ENCODE measurements at places on chromosomes 2 and 18. TPM values are rescaled to one million over a fixed set of nuclear protein-coding genes. Genes with fewer than 3 reads are reported as not detected.
A peak's percentile ranks its signal among the peaks of the same experiment; 100 is the strongest.

GRCh38 chr2:240344904-240345303, 90.6 kb upstream of the GPC1 start:
- no peak for DNase-seq
- no peaks in the 10 kb centered on the region for H3K4me1 ChIP-seq
- no peak overlapping the region for H3K4me3 ChIP-seq
- H3K27ac ChIP-seq = no peak overlapping the region

- H3K36me3 ChIP-seq = no peaks in the 10 kb centered on the region
- no peaks in the 10 kb centered on the region for H3K27me3 ChIP-seq
- peaks cover 12% of the 10 kb centered on the region for H3K4me1 ChIP-seq
- H3K27ac ChIP-seq = peak overlapping the region; percentile 91
Observed at GRCh38 chr18:46174342-46175041, 70.3 kb downstream of the HAUS1 start.

DNA sequence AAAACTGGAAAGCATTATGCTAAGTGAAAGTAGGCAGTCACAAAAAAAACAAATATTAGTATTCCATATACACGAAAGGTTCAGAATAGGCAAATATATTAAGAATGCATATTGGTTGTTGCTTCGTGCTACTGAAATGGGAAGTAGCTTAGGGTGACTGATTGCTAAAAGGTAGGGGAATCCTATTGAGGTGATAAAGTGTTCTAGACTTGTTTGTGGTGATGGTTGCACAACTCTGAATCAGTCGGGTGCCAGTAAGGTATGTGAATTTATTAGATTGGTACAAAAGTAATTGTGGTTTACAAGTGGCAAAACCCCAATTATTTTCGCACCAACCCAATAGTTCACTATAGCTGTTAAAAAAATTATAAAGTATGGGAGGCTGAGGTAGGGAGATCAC, 20.7 kb downstream of the USP34 start:
- no peak overlapping the region for H3K27ac ChIP-seq
- H3K27me3 ChIP-seq = no peaks in the 10 kb centered on the region
- DNase-seq = no peak
- H3K4me3 ChIP-seq = no peak overlapping the region
- H3K36me3 ChIP-seq = no peaks in the 10 kb centered on the region

DNA sequence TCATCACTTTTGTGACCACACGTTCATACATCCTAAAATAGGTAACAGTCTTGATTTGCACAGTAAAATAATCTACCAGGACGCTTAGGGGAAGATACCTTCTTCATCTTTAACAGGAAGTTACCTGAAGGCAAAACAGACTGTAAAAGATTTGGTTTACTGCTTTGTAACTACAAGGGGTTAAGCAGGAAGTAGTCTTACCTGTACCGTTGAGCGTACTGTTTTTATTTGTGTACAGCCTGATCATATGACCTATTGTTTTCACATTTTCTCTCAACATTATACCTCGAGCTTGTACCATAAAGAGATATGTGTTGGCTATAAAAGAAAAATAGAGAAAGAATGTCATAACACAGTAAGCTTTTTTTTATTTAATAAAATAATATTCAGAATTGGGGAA, 18.3 kb downstream of the B4GALT6 start:
- H3K27ac ChIP-seq = no peak overlapping the region
- H3K4me3 ChIP-seq = no peak overlapping the region
- H3K27me3 ChIP-seq = no peaks in the 10 kb centered on the region
- no peak for DNase-seq
- H3K4me1 ChIP-seq = no peaks in the 10 kb centered on the region

- peaks cover 12% of the 10 kb centered on the region for H3K4me1 ChIP-seq
- H3K27ac ChIP-seq = peak overlapping the region; percentile 30
- no peak for DNase-seq
- H3K27me3 ChIP-seq = no peaks in the 10 kb centered on the region
- H3K4me3 ChIP-seq = no peak overlapping the region
- H3K36me3 ChIP-seq = no peaks in the 10 kb centered on the region
Observed at GRCh38 chr2:237922641-237923361, 44.0 kb upstream of the UBE2F start.

DNA sequence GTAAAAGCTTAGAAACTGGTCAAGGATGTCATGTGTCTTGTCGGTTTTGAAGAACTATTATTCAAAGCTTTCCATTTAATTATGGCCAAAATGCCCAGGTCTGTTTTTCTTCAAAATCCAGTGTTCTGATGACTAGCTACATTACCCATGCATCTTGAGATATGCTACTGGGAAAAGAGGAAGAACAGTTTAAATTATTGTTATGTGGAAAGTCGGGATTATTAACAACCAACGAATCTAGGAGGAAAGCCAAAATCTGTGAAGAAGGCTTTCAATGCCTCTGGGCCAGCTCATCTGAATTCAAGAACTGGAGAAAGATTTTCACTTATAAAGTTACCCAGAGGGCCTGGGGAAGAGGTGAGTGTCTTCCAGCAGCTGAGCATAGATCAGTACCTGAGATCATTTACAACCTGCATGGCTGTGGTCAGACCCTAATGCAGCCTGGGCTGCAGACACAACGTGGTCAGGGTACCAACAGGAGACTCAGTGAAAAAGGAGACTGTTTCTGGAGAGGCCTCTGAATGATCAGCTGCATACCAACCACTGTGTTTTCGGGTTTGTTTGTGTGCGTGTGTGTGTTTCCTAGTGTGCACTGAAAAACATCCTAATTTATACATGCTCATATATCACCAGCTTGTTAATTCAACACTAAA, 308.5 kb downstream of the NRXN1 start:
- no peak overlapping the region for H3K4me3 ChIP-seq
- H3K27me3 ChIP-seq = no peaks in the 10 kb centered on the region
- H3K36me3 ChIP-seq = no peaks in the 10 kb centered on the region
- H3K4me1 ChIP-seq = no peaks in the 10 kb centered on the region

DNA sequence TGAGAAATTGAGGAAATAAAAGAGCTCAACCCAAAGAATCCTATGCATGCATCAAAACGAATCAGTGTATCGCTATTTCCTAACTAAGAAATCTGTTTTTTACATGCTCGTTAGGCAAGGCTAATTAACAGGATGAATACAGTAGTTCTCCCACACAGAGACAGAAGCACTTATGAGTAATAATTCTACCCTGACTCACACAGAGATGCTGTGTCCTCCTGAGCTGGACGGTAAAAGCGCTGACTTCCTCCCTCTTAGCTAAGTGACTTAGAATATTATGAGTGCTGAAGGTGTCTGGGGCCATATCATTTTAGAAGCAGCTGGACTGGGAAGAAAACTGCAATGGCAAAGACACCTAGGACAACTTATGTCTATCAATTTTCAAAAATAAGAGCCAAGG, 18.5 kb downstream of the PLEKHM3 start:
- no peak overlapping the region for H3K27ac ChIP-seq
- H3K36me3 ChIP-seq = no peaks in the 10 kb centered on the region

DNA sequence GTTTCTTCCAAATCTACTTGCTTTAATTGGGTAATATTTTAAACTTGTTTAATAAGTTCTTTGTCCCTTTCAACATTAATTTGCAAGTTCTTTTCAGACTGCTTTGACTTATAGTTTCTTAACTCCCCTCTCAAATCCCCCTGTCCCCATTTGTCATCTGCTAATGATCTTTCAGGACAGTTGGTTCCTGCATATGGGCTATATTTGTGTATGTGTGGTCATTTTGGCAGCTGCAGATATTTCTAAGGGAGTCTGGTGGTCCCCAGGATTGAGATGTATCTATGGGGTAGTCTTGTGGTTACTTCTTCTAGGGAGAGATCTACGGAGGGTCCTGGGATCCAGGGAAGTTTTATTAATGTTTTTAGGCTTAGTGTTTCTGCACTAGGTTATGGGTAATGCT, 120.6 kb upstream of the SP3 start:
- no peaks in the 10 kb centered on the region for H3K36me3 ChIP-seq
- no peaks in the 10 kb centered on the region for H3K4me1 ChIP-seq
- H3K4me3 ChIP-seq = no peak overlapping the region
- no peak for DNase-seq

DNA sequence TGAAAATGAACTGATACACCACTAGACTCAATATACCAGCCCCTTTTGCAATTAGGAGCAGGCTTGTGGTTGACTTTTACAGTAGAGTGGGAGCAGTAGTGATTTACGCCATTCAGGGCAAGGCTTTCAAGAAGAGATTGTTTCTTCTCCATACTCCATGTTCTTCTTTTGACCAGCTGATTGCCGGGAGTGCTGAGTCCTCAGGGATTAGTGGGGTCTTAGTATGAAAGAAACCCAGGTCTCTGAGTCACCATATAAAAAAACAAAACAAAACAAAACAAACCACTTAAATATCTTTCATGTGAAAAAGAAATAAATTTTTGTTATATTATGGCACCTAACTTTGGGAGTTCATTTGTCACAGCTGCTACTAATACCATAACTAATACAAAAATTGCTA, 465.6 kb upstream of the TRIB2 start:
- no peak for DNase-seq
- no peaks in the 10 kb centered on the region for H3K36me3 ChIP-seq
- no peaks in the 10 kb centered on the region for H3K4me1 ChIP-seq
- no peak overlapping the region for H3K27ac ChIP-seq
- no peak overlapping the region for H3K4me3 ChIP-seq

DNA sequence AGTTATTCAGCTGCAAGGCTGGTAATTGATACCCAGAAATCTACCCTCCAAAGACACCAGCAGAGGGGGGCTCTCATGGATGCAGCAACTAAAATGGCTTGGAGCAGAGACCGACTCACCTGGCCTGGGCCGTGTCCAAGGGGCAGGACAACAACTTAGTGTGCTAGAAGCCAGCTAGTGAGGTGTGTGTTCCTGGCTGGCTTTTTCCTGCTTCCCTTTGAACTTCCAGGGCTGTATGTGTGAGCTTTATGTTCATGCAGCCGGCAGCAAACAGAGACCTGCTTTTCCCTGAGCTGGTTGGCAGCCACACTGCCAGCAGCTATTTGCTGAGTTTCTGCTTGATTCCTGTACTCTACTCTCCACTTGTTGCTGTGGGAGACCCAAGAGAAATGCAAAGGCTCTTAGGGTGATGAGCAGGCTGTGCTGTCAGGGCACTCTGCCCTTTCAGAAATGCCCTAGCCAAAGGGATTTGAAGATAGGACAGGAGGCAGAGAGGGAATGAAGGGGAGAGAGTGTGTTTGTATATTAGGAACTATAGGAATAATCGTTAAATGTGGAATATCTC, 23.7 kb upstream of the GRP start:
- no peak for DNase-seq
- H3K27me3 ChIP-seq = peaks cover 4% of the 10 kb centered on the region
- no peaks in the 10 kb centered on the region for H3K4me1 ChIP-seq
- H3K27ac ChIP-seq = no peak overlapping the region
- H3K4me3 ChIP-seq = no peak overlapping the region

- no peak overlapping the region for H3K4me3 ChIP-seq
- H3K4me1 ChIP-seq = peaks cover 3% of the 10 kb centered on the region
- DNase-seq = no peak
- no peaks in the 10 kb centered on the region for H3K36me3 ChIP-seq
Observed at GRCh38 chr2:237165405-237166276, 80.0 kb downstream of the COPS8 start.

GRCh38 chr2:74985978-74986609, 27.7 kb downstream of the POLE4 start:
- no peaks in the 10 kb centered on the region for H3K27me3 ChIP-seq
- no peak overlapping the region for H3K27ac ChIP-seq
- no peak for DNase-seq
- H3K4me3 ChIP-seq = no peak overlapping the region
- no peaks in the 10 kb centered on the region for H3K36me3 ChIP-seq

DNA sequence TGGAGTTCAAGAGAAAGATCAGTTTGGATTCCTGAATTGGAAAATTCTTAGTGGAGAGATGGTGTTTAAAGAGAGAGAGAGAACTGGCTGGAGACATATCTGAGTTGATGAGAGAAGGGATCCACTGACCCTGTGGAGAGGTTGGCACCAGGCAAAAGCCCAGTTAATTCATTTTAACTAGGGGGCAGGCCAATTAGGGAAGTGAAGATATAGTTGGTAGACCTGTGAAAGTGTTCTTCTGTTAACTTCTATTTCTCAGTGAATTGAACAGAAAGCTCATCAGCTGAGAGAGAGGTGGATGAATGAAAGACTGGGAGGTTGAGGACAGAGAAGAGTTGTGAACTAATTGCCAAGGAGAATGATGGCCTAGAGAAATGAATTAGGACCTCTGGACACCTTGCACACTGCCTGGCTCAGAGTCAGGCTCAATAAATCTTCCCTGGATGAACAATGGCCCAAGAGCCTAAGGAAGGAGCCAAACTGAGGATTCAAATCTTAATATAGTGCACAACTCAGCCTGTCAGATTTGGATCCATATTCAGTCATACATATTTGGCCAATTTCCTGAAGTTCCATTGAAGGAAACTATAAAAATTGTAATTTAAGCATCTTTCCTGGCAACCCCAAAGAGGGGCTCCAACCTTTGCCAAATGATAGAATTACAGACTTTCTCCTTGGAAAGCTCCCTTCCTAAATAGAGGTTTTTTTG, 82.2 kb upstream of the RMDN2 start:
- no peaks in the 10 kb centered on the region for H3K27me3 ChIP-seq
- no peaks in the 10 kb centered on the region for H3K36me3 ChIP-seq
- H3K4me3 ChIP-seq = no peak overlapping the region
- H3K4me1 ChIP-seq = no peaks in the 10 kb centered on the region

- H3K4me1 ChIP-seq = no peaks in the 10 kb centered on the region
- no peaks in the 10 kb centered on the region for H3K27me3 ChIP-seq
- no peak overlapping the region for H3K4me3 ChIP-seq
Observed at GRCh38 chr2:179383975-179384374, 119.3 kb upstream of the SESTD1 start.

DNA sequence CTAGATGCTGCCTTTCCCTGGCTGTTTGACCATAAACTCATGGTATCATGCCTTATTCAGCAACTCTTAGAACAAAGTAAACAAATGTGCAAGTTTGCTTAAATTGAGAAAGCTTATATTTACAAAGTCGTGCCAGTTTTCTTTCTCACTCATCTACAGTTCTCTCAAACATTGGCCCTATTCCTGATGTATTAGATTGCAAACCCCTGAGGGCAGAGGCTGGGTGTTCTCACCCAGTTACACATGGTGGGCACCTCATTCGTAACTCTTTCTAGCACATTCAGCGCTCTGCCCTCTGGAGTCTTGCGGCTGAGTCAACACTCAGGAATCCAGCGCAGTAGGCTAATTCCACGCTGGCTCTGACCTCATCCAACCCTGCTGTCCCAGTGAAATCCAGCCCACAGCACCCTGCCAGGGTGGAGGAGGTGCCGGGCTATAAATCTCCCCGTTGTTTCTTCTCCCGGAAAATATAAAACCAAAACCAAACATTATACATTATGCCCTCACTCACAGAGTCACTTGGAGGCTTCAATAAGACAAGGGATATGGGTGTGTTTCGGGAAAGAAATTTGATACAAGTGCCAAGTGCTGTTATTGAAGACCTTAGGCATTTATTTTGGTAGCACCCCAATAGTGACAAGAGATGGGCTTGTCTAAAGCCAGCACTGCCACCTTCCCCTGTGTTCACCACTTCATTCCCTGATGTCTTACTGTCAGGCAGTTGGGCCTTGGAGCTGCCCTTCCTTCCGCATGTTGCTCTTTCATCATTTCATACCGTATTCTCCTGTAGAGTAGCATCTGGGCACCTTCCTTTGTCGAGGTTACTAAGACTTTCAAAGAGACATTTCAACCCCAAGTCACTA, 287.4 kb downstream of the PRKCE start:
- H3K27me3 ChIP-seq = no peaks in the 10 kb centered on the region
- H3K4me3 ChIP-seq = peak overlapping the region; percentile 10
- peak overlapping the region; percentile 65 for H3K27ac ChIP-seq
- DNase-seq = peak; percentile 80
- H3K36me3 ChIP-seq = no peaks in the 10 kb centered on the region

BCL2L11 gene
- total RNA-seq = 23.9 TPM

ZNF804A gene
- total RNA-seq = 0.78 TPM

MROH2A gene
- not detected for total RNA-seq
